ENCODE measurements at places on chromosomes 7 and 10.

DNA sequence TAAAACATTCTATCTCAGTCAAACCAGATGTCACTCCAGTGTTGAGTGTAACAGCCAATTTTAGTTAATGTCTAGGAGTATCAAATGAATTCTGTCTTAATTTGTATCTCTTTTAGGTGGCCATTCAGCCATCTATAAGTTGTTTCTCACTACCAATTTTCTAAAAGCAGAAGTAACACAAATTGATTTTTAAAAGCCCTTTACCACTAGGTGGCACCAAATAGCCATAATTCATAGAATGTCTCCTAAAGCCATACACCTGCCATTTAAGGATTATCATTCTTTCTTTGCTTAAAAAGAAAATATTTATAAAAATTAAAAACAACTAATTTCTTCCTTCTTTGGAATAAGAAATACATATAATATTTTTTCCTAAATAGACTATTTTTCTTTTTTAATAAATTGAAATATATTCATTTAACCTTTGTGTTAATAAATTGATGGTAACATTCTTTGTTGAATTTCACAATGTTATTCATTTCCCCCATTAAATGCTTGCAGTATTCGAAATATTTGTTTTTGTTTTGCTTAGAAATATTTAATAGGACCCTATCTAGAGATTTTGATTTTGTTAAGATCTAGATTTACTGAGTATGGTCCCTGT, 107.8 kb upstream of the PPP1R3A start:
- no peak for DNase-seq

- DNase-seq, result no peak
These were observed 329.4 kb downstream of the KCNMA1 start for GRCh38 chr10:77308084-77308732.

DNA sequence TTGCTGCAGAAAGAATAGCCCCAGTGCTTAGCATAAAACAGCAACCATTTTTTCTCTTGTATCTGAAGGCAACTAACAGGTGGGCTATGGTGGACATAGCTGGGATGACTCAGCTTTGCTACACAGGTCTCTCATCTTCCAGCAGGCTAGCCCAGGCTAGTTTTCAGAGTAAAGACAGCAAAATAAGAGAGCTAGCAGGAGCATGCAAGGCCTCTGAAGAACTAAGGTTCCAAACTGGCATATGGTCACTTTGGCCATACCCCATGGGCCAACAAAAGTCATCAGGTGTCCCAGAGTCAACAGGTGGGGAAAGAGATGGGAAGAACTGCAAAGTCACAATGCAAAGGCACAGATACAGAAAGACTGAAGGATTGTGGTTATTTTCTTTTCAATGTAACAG, 571.6 kb upstream of the MGMT start:
- no peak for DNase-seq

- no peak for DNase-seq
These were observed 37.0 kb upstream of the TMEM72 start for GRCh38 chr10:44874166-44874565.

DNA sequence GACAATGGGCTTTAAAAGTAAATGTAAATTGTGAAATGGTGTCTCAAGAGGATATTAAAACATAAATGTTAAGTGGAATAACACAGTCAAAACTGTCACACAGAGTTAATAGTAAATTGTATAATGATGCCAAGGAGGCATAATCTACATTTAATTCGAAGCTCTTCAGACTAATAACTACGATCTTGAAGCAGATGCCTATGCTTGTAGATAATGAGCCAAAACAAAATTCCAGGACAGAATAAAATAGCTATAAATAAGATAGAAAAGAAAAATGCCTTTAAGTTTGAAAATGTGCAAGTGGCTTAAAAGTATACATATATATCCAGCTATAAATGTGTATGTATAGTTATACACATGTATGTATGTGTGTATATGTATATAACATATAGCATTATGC, 17.5 kb downstream of the TWIST1 start:
- DNase-seq, result no peak

- no peak for DNase-seq
These were observed 2.7 kb downstream of the CALHM2 start for GRCh38 chr10:103449208-103450144.

- DNase-seq, result no peak
These were observed 237.2 kb downstream of the MGMT start for GRCh38 chr10:129704225-129704624.

DNA sequence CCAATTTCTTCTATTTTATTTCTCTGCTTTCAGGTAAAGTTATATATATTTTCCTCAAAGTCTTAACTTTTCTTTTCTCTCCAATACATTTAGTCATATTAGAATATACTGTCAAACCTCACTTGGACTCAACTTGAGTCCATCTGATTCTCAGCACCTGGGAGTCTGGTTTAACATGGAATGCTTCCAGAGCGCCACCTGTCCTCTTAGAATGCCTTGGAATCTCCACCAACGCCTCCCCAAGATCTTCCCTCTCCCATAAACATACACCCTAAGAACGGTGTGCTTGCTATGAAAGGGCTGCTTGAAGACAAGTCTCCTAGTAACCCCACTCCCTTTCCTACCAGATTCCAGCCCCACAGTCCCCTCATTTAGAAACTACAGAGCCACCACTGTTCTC, 229.1 kb upstream of the MKLN1 start:
- DNase-seq, result no peak

GRCh38 chr7:149496642-149497391, 792 bp downstream of the ZNF746 start:
- peak; percentile 54 for DNase-seq

GRCh38 chr7:35241884-35242283, 12.0 kb downstream of the TBX20 start:
- DNase-seq, result no peak

- DNase-seq, result no peak
These were observed 689 bp upstream of the SMARCD3 start for GRCh38 chr7:151249034-151249731.

DNA sequence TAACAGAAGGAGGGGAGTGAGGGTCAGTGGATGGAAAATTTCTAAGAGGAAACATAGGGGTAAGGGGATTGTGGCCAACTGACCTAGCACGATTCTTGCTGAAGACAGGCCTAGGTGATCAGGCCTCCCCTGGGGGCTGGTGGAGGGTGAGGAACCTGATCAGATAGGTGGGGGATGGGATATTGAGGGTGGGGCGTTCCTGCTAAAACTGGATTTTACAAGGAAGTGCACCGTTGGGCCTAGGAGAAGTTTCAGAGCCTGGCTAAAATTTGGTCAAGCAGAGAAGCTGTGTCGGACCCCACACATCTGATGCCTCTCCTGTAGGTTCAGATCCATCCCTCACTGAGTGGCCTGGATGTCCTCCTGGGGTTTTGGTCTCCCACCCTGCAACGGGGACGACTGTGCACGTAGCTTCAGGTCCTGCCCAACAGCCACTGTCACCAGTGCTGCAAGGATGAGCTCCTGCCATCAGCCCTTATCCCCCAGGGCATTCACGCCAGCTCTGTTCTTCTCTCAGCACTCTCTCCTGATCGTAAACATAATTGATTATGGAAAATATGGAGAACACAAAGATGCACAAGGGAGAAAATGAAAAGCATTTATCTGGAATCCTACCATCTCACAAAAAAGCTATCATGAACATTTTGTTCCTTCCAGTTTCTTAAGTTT, 89.9 kb downstream of the ADCY1 start:
- DNase-seq, result no peak

DNA sequence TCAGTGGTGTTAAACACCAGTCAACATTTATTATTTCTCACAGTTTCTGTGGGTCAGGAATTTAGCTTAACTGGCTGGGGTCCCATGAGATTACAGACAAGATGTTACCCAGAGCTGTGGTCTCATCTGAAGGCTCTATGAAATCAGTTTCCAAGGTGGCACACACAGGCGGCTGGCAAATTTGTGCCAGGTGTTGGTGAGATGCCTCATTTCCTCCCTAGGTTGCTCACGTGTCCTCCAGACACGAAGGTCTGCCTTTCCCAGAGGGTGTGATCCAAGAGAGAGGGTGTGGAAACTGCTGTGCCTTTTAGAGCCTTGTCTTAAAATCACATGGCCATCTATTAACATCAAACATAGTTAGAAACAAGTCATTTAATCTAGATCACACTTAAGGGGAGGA, 209.0 kb downstream of the JCAD start:
- DNase-seq, result no peak

GRCh38 chr7:69436946-69437345, 161.3 kb upstream of the AUTS2 start:
- DNase-seq, result no peak

- no peak for DNase-seq
These were observed 723.5 kb downstream of the GRM8 start for GRCh38 chr7:126529254-126529653.

- no peak for DNase-seq
These were observed 56.8 kb upstream of the AASS start for GRCh38 chr7:122200888-122201287.

All from activated naive CD4-positive, alpha-beta T cell (primary cell).